ENCODE measurements at places on chromosomes 12 and 14.

DNA sequence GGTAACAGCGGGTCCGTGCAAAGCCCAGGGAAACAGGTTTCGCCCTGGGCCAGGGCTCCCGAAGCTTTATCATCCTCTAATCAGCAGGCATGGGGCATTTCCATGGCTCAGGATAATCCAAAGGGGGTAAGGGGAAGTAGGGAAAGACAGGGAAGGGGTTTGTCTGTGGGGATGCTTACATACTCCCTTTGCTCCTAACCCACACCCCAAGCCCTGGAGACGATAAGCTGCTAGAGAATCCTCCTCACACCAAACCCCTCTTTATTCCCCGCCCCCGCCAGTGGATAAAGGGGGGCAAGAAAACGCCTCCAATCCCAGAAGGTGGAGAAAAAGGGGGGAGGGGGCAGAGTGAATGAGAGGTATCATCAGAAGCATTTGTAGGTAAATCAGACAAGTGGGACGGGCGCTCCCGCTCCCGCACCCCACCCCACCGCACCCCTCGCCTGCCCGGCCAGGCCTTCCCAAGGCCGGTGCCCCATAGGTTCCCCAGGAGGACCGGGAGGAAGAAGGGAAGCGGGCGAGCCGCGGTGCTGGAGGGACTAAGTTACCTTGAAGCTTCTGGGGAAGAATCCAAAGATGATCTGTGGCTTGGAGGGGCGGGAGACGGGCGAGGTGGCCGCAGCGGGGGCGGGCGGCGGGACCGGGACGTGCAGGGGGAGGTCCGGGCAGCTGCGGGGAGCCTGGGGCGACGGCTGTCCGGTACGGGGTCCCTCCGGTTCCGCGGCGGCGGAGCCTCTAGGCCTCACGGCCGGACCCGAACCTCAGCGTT is 762 bp downstream of the PPP2R5E start:
- DNase-seq = peak; percentile 5

GRCh38 chr14:59325906-59326305 is 137.4 kb downstream of the DAAM1 start:
- peak; percentile 89 for DNase-seq

DNA sequence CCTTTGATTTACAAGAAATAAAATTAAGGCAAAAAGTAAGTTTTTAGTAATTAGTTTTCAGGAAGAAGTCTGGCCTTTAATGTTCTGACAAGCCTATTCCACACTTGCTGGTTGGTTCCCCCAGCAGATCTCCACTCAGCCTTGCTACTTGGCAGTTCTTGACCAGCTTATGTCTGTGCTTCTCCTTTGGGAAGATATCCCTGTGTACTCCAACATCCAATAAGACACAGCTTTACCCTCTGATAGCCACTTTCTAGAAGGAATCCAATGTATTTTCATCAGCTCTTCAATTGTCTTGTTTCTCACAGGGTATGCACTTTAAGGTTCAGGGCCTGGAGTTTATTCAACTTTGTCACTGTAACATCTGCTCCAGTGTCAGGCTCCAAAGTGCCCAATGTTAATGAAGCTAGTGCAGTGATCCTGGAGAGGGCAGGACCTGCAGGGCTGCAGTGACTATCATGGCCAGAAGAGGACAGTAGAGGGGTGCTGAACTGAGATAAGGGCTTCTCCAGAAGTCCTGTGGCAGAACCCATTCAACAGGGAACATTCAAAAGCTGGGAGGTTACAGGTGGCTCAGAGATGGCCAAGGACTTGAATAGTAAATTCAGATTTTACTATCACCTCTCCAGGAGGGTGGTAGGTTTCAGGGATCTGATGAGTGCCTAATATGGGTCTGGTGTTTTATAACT is 22.9 kb downstream of the JKAMP start:
- DNase-seq = peak; percentile 40

DNA sequence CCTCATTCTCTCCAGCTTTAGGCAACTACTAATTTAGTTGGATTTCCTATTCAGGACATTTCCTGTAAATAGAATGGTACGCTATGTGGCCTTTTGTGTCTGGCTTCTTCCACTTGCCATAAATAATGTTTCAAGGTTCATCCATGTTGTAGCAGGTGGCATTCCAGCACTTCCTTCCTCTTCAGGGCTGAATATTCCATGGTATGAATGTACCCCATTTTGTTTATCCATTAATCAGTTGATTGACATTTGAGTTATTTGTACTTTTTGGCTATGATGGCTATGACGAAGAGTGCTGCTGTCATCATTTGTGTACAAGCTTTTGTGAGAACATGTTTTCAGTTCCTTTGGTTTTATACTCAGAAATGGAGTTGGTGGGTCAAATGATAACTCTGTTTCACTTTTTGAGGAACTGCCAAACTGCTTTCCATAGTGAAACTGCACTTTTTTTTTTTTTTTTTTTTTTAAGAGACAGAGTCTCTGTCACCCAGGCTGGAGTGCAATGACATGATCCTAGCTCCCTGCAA is 6.5 kb upstream of the CDK2AP1 start:
- DNase-seq = no peak

Data from AG10803 (cell line).